Thoracic aorta (tissue), 2 donors: ENCODE measurements at places on chromosomes 1 and 21.
A peak's percentile ranks its signal among the peaks of the same experiment; 100 is the strongest.

- no peak for DNase-seq
- no peaks in the 10 kb centered on the region for H3K27me3 ChIP-seq
- H3K36me3 ChIP-seq: no peaks in the 10 kb centered on the region
- peaks cover 21% of the 10 kb centered on the region for H3K4me1 ChIP-seq
- H3K27ac ChIP-seq: peak overlapping the region; percentile 93
These were observed 1.5 kb downstream of the GALNT2 start for GRCh38 chr1:230068621-230068873.

- no peaks in the 10 kb centered on the region for H3K36me3 ChIP-seq
- H3K4me3 ChIP-seq: no peak overlapping the region
- no peaks in the 10 kb centered on the region for H3K27me3 ChIP-seq
These were observed 187.6 kb downstream of the LRRC40 start for GRCh38 chr1:70017770-70018169.

GRCh38 chr1:116951200-116951935 lies 41.7 kb downstream of the PTGFRN start:
- H3K27ac ChIP-seq: peak overlapping the region; percentile 3
- H3K4me3 ChIP-seq: peak overlapping the region; percentile 48
- DNase-seq: peak; percentile 17

- no peak overlapping the region for H3K4me3 ChIP-seq
- no peaks in the 10 kb centered on the region for H3K27me3 ChIP-seq
- DNase-seq: no peak
- H3K36me3 ChIP-seq: no peaks in the 10 kb centered on the region
These were observed 70.4 kb upstream of the HMCN1 start for GRCh38 chr1:185663771-185664296.

- no peaks in the 10 kb centered on the region for H3K36me3 ChIP-seq
- no peaks in the 10 kb centered on the region for H3K4me1 ChIP-seq
- H3K27me3 ChIP-seq: no peaks in the 10 kb centered on the region
- H3K27ac ChIP-seq: no peak overlapping the region
- H3K4me3 ChIP-seq: no peak overlapping the region
These were observed 7.9 kb upstream of the ERICH3 start for GRCh38 chr1:74681449-74681848.

- no peak for DNase-seq
- no peaks in the 10 kb centered on the region for H3K27me3 ChIP-seq
- peak overlapping the region; percentile 60 for H3K27ac ChIP-seq
- no peaks in the 10 kb centered on the region for H3K36me3 ChIP-seq
- peaks cover 8% of the 10 kb centered on the region for H3K4me1 ChIP-seq
These were observed 10.4 kb downstream of the SH3BGRL3 start for GRCh38 chr1:26290122-26290881.

- no peaks in the 10 kb centered on the region for H3K4me1 ChIP-seq
- no peaks in the 10 kb centered on the region for H3K27me3 ChIP-seq
- no peak for DNase-seq
- no peak overlapping the region for H3K4me3 ChIP-seq
These were observed 25.6 kb upstream of the IER5 start for GRCh38 chr1:181062836-181063428.

DNA sequence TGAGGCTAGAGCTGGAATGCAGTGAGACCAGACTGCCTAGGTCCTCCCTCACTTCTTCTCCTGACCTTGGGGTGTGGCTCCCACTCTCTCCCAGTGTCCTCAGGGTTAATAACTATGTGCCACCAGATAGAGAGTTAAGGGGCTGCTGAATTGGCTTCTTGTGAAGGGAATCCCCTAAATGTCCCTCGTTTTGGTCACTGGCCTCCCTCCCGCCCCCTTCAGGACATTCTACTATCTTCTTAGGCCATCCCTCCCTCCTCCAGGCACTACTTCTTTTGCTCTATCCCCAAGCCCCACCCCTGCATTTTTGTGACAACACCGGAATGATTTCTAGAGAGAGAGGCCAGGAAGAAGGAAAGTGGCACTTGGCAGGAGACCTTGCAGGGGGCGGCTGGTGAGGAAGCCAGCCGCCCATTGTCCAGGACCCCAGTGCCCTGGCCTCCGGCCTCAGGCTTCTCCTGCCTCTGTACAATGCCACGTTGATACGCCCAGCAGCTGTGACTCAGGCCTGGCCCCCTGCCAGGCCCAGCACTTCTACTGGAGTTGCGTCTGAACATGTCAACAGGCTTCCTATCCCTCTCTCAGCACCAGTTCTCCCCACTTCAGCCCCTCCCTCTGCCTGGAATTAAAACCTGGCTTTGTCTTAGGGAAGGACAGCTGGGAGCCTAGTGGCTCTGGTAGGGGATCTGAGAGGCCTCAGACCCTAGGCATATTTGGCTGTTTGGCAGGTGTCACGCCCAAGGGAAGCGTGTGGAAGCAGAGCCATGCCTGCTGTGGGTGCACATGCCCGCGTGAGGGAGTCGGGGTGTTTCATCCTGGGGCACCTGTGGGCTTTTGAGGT lies 9.1 kb downstream of the LMNA start:
- H3K27me3 ChIP-seq: no peaks in the 10 kb centered on the region
- H3K4me3 ChIP-seq: peak overlapping the region; percentile 96
- no peaks in the 10 kb centered on the region for H3K36me3 ChIP-seq
- peak overlapping the region; percentile 98 for H3K27ac ChIP-seq

GRCh38 chr1:233319272-233319671 lies 8.3 kb upstream of the MAP3K21 start:
- H3K36me3 ChIP-seq: no peaks in the 10 kb centered on the region
- no peaks in the 10 kb centered on the region for H3K4me1 ChIP-seq
- no peak overlapping the region for H3K4me3 ChIP-seq
- H3K27me3 ChIP-seq: no peaks in the 10 kb centered on the region
- no peak overlapping the region for H3K27ac ChIP-seq
- DNase-seq: no peak

- H3K27ac ChIP-seq: no peak overlapping the region
- H3K27me3 ChIP-seq: no peaks in the 10 kb centered on the region
- DNase-seq: no peak
- no peaks in the 10 kb centered on the region for H3K4me1 ChIP-seq
These were observed 50.1 kb downstream of the ZFYVE9 start for GRCh38 chr1:52192024-52192423.

DNA sequence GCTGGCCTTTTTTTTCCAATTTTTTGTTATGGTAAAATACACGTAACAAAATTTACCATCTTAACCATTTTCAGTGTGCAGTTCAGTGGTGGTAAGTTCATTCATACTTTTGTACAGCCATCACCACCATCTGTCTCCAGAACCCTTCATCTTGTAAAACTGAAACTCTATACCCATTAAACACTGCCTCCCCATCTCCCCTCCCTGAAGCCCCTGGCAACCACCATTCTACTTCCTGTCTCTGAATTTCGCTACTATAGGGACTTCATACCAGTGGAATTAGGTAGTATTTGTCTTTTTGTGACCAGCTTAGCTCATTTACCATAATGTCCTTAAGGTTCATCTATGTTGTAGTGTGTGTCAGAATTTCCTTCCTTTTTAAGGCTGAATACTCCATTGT lies 8.7 kb downstream of the PKNOX1 start:
- no peaks in the 10 kb centered on the region for H3K27me3 ChIP-seq
- no peaks in the 10 kb centered on the region for H3K4me1 ChIP-seq
- no peak overlapping the region for H3K27ac ChIP-seq
- no peak overlapping the region for H3K4me3 ChIP-seq
- no peak for DNase-seq

DNA sequence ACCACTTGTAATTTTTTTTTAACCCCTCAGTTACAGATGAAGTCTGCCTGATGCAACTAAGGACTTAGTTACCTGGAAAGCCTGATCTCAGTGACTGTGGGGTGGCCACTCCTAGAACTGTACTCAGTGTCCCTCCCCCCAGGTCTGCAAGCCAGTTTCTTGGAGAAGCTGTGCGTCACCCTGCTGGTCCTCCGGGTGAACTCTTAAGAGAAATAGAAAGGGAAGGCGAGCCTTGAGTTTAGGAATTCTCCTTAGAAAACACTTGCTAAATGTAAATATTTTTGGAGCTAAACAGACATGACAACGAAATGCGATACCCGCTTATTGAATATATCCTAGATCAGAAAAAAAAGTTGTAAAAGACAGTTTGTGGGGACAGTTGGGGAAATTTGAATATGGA lies 730 bp downstream of the SLC16A4 start:
- no peak for DNase-seq
- H3K4me3 ChIP-seq: peak overlapping the region; percentile 70
- H3K4me1 ChIP-seq: no peaks in the 10 kb centered on the region
- no peaks in the 10 kb centered on the region for H3K36me3 ChIP-seq
- peak overlapping the region; percentile 60 for H3K27ac ChIP-seq

DNA sequence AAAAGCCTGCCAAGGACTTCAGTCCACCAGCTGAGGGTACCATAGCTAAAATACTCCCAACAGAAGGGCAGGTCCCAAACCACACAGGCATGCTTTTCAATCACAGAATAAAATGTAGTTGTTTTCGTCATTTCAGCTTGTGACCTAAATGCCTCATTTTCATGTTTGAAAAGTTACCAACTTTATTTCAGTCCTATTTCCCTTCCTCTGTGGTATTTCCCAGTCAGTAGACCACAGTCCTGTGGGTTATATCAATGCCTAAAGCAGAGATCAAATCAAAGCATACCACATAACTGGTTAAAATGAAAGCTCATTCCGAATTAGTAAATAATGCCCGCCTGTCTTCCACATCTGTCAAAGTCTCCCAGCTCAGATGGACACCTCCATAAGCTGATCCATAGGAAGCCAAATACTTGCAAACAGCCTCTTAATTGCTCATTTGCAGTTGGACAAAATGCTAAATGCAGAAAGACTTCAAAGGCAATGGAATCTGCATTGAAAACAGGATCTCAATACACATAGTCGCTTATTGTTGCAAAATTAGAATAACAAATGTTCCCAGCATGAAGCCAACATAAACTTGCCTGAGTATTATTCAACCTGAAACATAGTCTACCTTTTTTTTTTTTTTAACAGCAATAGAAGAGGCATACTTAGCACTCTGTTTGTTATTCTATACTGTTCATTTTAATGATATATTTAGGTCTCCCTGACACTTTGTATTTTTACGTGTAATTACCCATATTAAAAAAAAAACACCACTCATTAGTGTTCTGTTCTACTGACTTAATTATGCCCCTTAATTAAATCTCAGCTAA lies 53.9 kb downstream of the NR5A2 start:
- H3K4me1 ChIP-seq: no peaks in the 10 kb centered on the region
- H3K36me3 ChIP-seq: no peaks in the 10 kb centered on the region
- no peak overlapping the region for H3K4me3 ChIP-seq
- H3K27ac ChIP-seq: no peak overlapping the region
- no peak for DNase-seq
- no peaks in the 10 kb centered on the region for H3K27me3 ChIP-seq

GRCh38 chr1:157721985-157722384 lies 21.4 kb upstream of the FCRL3 start:
- no peaks in the 10 kb centered on the region for H3K27me3 ChIP-seq
- no peak for DNase-seq
- no peak overlapping the region for H3K4me3 ChIP-seq
- H3K27ac ChIP-seq: no peak overlapping the region
- H3K36me3 ChIP-seq: no peaks in the 10 kb centered on the region

GRCh38 chr1:107198561-107198960 lies 57.7 kb downstream of the NTNG1 start:
- no peak for DNase-seq
- no peak overlapping the region for H3K27ac ChIP-seq
- H3K4me3 ChIP-seq: no peak overlapping the region
- no peaks in the 10 kb centered on the region for H3K27me3 ChIP-seq
- H3K36me3 ChIP-seq: no peaks in the 10 kb centered on the region

DNA sequence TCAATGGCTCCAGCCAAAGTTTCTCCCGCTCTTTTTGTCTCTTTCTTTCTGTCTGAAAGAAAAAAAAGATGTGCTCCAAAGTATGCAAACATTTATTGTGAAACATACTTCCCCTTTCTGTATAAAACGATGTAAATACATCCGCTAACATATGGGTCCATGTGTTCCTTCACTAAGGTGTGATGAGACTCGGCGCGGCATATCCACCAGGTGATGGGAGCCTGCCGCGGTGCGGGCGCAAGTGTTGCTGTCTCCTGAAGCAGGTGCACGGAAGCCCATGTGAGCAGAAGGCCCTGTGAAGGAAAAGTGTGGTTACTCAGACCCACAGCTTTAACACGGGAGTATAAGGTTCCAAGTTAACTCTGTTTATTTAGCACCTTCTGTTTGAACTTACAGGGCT lies 466.6 kb upstream of the C1orf87 start:
- H3K27me3 ChIP-seq: no peaks in the 10 kb centered on the region
- no peak overlapping the region for H3K27ac ChIP-seq

- H3K27ac ChIP-seq: no peak overlapping the region
- no peaks in the 10 kb centered on the region for H3K4me1 ChIP-seq
- H3K4me3 ChIP-seq: no peak overlapping the region
- no peak for DNase-seq
- no peaks in the 10 kb centered on the region for H3K36me3 ChIP-seq
These were observed 16.3 kb downstream of the SLC19A1 start for GRCh38 chr21:45525910-45526306.

GRCh38 chr1:64829411-64830029 lies 84.6 kb downstream of the RAVER2 start:
- no peaks in the 10 kb centered on the region for H3K4me1 ChIP-seq
- peaks cover 10% of the 10 kb centered on the region for H3K36me3 ChIP-seq
- H3K27me3 ChIP-seq: no peaks in the 10 kb centered on the region

GRCh38 chr1:207487636-207488035 lies 8.3 kb upstream of the CR1 start:
- H3K4me1 ChIP-seq: no peaks in the 10 kb centered on the region
- H3K36me3 ChIP-seq: no peaks in the 10 kb centered on the region
- H3K4me3 ChIP-seq: no peak overlapping the region
- DNase-seq: no peak

GRCh38 chr1:205064301-205064700 lies 20.0 kb downstream of the TMEM81 start:
- no peaks in the 10 kb centered on the region for H3K36me3 ChIP-seq
- DNase-seq: no peak
- no peak overlapping the region for H3K4me3 ChIP-seq
- no peaks in the 10 kb centered on the region for H3K27me3 ChIP-seq

DNA sequence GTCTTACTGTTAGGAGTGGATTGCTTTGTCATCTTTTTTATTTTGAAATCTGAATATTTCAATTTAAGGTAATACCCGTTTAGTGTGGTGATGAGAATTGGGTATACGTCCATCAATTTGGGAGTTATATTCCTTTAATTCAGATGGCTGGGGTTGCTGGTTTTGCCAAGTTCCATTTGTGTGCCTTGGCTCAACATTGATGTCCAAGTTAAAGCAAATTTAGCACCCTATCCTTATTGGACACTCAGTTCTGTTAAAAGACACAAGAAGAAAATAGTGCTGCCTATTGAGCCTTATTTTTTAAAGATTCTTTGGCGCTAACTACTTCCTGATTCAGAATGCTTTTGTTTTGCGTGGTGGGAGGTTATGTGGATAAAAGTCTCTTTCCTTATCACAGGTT lies 40.6 kb downstream of the CAMTA1 start:
- no peaks in the 10 kb centered on the region for H3K27me3 ChIP-seq
- no peaks in the 10 kb centered on the region for H3K36me3 ChIP-seq
- no peak for DNase-seq
- H3K4me3 ChIP-seq: peak overlapping the region; percentile 55
- H3K4me1 ChIP-seq: peaks cover 46% of the 10 kb centered on the region

- no peaks in the 10 kb centered on the region for H3K4me1 ChIP-seq
- no peak overlapping the region for H3K4me3 ChIP-seq
- no peaks in the 10 kb centered on the region for H3K27me3 ChIP-seq
- H3K27ac ChIP-seq: no peak overlapping the region
These were observed 10.0 kb downstream of the LRRC53 start for GRCh38 chr1:74502432-74502831.

- H3K4me1 ChIP-seq: no peaks in the 10 kb centered on the region
- no peaks in the 10 kb centered on the region for H3K27me3 ChIP-seq
- no peaks in the 10 kb centered on the region for H3K36me3 ChIP-seq
These were observed 55.3 kb upstream of the GPR37L1 start for GRCh38 chr1:202067188-202067974.

GRCh38 chr1:158952416-158952815 lies 21.1 kb downstream of the PYHIN1 start:
- H3K36me3 ChIP-seq: no peaks in the 10 kb centered on the region
- no peaks in the 10 kb centered on the region for H3K4me1 ChIP-seq
- no peak overlapping the region for H3K27ac ChIP-seq
- H3K4me3 ChIP-seq: no peak overlapping the region
- no peak for DNase-seq
